ENCODE measurements at places on chromosomes 2 and 18.

DNA sequence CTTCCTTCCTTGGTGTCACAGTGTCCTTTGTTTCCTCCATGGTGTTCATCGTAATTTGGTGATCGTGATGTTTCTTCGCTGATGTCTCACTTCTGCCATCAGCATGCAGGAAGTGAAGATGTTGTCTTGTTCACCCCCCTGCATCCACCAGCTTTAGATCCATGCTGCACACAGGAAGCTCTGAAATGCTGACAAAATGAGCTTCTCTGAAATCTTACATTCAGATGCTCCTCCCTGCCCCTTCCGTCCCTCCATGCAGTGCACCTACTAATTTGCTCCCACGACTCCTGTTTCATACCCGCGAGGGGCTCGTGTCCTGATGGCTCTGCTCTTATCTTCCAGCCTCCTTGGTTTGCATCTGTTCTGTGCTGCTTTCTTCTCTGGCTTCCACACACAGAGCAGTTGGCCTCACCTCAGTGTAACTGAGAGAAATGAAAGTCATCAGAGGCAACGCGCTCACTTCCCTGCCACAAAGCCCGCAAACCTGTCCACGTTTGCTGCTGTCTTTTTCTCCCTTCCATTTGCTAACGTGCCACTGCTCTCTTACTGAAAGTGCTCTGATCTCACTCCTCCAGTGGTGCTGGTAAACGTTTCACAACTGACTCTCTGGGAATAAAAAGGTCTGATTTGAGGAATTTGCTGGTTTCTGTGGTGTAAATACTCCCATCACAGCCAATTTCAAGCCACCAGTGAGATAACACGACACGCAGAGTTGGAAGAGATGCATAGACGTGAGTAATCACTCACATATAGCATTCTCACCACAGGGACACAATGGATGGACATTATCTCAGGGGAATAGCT is 41.0 kb upstream of the MGAT4A start:
- peak; percentile 53 for DNase-seq

- DNase-seq: no peak
Measured at GRCh38 chr18:49175476-49175875, 224.7 kb upstream of the SMAD7 start.

DNA sequence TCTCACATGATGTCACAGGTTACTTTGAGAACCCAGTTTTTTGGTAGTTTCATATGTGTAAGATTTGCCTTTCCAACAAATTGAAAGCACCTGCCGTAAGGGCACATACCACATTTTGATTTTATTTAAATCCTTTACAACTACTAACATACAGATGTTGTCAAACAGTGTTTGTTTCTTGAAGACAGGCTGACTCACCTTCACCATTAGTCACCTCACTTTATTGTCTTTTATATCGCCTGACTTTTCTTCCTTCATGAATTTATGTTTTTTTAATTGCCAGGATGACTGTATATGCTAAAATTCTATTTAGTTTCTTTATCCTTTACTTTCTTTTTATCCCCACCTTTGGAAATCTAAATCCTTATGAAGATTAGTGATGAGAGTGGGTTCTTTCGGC is 886.7 kb downstream of the SUCLG1 start:
- DNase-seq: no peak

DNA sequence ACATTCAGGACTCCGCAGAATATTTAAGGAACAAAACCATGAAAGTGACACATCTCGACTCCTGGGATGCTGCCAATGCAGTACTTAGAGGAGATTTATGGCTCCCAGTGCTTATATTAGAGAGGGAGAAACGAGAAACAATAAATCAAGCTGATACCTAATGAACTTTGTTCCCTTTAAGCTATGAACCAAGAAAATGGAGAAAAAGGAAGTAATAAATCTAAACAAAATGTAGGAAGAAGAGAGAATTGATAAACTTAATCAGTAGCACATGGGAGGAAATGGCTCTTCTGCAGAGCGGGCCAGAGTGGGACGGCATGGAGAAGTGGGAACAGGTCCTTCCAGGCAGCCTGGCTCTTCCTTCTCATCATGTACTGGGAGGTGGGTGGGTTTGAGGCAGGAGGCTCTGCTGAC is 42.7 kb downstream of the NPPC start:
- DNase-seq: no peak

- no peak for DNase-seq
Measured at GRCh38 chr2:216429428-216429827, 17.1 kb downstream of the SMARCAL1 start.

- DNase-seq: no peak
Measured at GRCh38 chr2:34159901-34160300, 560.8 kb upstream of the FAM98A start.

DNA sequence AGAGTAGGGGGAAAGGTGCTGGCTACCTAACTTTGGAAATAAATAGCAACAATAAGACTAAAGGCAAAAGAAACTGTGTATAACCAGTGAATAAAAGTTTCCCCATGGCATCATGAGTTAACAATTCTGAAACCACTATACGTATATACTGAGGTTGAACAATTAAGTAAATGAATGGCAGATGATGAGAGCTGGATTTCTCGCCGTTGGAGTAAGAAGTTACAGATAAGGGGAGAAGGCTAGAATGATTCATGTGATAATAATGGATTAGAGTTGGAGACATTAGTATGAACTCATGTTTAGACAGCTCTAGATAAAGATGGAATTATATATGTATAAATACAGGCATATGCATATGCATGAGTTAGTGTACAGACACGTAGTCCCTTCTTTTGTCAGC is 152.7 kb downstream of the UBR3 start:
- DNase-seq: no peak

- DNase-seq: no peak
Measured at GRCh38 chr2:219946021-219946420, 318.6 kb downstream of the SLC4A3 start.

DNA sequence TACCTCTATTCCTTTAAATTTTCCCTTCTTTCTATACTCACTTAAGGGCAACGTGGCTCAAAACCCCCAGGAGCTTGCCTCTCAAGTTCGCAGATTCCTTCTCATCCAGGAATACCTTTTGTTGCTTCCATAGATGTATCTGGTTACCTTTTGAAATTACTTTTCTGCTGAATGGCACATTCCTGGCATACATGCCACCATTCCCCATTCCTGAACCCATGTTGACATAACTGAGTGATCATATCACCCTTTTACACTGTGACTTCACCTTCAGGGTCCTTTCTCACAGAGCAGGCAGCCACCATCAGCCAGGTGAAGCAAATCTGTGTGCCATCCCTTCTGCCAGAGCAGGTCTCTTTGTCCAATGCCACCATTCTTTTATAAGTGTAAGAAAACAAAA is 615.8 kb downstream of the ARHGAP15 start:
- DNase-seq: no peak

- no peak for DNase-seq
Measured at GRCh38 chr18:3652380-3653262, 202.6 kb downstream of the TGIF1 start.

GRCh38 chr2:239310401-239311061 is 90.3 kb downstream of the HDAC4 start:
- DNase-seq: no peak

- DNase-seq: no peak
Measured at GRCh38 chr2:142462306-142462705, 331.5 kb upstream of the LRP1B start.

DNA sequence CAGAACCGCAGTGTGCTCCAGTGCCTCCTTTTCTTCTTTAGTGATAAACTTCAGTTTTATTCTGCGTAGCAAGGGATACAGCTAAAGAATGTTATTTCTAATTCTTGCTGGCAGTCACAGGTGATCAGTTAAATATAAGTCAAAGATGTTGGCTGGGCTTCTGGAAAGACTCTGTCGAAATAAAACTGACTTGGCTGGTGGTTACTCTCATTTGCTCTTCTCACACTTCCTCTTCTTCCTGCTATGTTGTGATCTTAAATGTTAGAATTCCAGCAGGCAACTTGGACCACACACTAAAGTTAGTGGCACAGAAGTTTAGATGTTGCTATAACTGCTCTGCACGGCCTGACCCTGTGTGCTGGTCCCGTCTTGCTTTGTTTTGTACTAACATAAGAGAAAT is 278.6 kb downstream of the CDH19 start:
- no peak for DNase-seq

GRCh38 chr18:48583573-48583972 is 44.7 kb downstream of the CTIF start:
- DNase-seq: no peak

GRCh38 chr18:829432-829831 is 17.4 kb upstream of the YES1 start:
- no peak for DNase-seq

GRCh38 chr2:1032030-1032429 is 81.4 kb downstream of the SNTG2 start:
- no peak for DNase-seq

DNA sequence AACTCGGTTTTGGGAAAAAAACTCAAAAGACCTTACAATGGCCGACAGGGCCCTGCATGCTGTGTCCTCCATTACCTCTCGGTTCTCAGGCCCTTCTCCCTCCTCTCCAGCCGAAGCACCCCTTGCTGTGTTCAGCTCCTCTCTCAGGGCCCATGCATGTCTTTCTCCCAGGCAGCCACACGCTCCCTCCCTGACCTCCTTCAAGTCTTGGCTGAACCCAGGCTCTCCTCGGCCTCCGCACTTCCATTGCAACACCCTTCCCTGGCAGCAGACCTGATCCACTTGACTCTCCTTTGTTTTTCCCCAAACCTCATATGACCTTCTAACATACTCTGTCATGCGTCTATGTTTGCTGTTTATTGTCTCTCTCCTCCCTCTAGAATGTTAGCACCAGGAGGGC is 114.0 kb downstream of the CYP26B1 start:
- no peak for DNase-seq

DNA sequence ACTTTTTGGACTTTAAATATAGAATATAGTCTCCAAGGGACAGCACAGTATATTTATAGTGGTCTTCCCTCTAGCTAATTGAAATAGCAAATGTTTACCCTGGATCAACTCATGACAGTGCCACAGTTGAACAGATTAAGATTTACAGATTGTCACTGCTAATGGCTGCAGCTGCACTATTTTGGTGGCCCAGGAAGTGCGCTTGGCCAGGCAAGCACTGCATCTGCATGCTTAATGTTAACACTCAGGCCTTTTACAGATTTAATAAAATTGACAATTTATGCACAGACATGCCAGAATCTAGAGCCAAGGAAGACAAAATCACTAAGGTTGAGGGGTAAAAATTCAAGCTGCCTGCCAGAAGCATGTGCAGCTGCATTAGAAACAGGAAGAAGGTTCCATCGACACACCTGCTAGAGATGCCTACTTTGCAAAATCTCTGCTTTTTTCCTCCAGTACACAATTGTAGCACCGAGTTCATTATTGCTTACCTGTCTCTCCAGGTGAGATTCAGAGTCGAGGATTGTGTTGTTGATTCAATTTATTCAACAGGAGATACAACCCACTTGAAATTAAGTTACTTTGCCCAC is 1042.3 kb upstream of the NRXN1 start:
- DNase-seq: no peak

DNA sequence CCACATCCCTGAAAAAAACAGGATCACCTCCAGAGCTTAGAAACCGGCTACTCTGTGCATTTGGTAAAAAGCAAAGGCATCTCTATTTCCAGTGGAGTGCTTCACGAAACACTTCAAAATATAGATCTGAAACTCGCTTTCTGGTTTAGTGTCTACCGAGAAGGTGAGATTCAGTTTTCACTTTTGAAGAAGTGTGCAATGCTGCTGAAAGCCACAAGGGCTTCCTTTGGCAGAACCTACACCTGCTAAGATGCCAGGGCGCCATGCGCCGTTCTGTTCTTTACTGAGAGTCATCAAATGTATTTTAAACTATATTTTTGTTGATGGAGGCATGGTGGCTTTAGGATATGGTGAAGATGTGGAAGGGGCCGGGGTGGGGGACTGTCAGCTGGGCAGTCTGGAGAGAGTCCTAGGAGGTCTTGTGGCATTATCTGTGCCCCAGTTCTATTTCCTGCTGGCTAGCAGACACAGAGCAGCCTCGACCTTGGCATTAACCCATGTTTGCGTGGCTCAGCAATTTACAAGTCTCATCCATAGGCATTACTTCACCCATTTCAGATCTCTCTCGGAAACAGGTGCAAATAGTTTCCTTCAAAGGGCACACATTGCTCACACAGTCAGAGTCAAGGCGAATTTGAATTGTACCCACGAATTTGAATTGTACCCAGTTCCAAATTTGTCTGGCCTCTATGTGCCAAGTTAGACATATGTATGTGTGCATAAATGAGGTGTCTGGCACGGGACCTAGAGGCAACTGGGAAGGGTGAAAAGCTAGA is 46.7 kb upstream of the KCNF1 start:
- DNase-seq: peak; percentile 15

DNA sequence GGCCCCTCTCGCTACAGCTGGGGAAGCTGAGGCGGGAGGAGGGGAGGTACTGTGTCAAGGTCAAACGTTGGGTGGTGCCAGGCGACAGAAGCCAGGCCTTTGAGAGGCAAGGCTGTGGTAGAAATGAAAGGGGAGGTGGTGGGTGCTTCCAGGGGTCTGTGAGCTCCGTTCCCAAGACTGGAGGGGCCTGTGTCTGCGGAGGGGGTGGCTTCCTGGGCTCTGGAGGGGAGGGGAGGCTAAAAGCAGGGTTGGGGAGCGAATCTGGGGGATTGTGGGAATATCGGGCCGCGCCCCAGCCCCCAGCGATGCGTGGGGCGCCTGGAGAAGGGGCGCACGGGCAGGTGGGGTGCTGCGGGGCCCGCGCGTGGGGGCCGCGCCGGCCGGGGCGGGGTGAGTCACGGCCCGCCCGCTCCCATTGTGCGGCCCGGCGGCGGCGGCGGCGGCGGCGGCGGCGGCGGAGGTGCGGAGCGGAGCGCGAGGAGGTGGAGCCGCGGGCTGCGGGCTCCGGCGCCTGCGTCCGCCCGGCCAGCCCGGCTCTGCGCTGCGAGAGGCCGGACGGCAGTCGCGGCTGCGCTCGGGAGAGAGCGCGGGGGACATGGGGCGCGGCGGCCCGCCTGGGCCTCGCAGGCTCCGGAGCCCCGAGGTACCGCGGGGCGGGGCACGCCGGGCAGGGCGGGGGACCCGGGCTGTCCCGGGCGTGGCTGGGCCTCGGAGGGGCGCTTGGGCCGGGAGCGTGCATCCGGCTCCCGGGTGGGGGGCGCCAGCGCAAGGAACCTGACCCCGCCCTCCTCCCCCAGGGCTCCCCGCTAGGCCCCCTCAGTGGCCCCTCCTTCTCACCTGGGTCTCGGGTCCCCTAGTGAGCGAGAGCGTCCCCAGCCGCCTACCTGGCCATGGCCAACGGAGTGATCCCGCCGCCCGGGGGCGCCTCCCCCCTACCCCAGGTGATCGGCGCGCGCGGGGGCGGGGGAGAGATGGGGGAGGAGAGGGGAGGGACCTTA is at the start of gene SLC4A3:
Gene SLC4A3 (plus strand): TSS at position 528 of the 998 bp plus-strand sequence. CDS start 363 bp downstream, at position 891.
- no peak for DNase-seq

- no peak for DNase-seq
Measured at GRCh38 chr2:550860-551567, 126.2 kb downstream of the TMEM18 start.

GRCh38 chr18:70671889-70672565 is 383.2 kb downstream of the SOCS6 start:
- DNase-seq: peak; percentile 24

Data from T follicular helper cell (primary cell).